ENCODE measurements at places on chromosomes 6 and 20. TPM values are rescaled to one million over a fixed set of nuclear protein-coding genes. Genes with fewer than 3 reads are reported as not detected.

GRCh38 chr6:113370508-113371502, 486.3 kb upstream of the MARCKS start:
- no peak for DNase-seq

The CRISP2 gene
- 0.82 TPM for total RNA-seq

- no peak for DNase-seq
Observed at GRCh38 chr20:10185741-10186558, 32.7 kb upstream of the SNAP25 start.

The BPIFA1 gene
- total RNA-seq: not detected

The SMPDL3A gene
- total RNA-seq: 13.0 TPM

DNA sequence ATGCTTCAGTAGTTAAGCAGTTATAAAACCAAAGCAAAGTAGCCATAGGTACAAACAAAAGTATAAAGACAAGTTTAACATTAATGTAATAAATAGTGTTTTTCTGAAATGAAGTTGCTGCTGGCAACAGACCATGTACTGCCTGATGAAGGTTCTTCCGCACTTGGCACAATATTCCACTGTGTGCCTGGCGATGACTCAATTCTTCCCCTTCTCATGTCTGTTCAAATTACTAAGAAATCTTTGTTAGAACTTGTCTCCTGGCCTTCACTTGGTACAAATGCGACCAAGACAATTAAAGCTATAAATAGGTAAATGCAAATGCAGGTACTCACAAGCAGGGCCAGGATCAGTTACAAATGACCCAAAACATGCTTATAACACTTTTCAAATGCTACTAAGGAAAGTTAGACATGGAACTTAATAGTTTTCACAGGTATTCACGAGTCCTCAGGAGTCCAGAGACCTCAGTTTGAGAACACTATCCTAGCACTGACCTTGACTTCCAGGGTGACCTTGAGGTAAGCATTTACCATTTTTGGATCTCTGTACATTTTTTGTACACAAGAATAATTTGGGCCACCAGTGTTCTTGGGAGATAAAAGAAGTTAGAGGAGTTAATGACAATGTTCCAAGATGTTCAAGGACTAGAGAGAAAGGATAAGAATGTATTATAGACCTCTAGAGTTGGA, 8.1 kb upstream of the DDR1 start:
- no peak for DNase-seq

DNA sequence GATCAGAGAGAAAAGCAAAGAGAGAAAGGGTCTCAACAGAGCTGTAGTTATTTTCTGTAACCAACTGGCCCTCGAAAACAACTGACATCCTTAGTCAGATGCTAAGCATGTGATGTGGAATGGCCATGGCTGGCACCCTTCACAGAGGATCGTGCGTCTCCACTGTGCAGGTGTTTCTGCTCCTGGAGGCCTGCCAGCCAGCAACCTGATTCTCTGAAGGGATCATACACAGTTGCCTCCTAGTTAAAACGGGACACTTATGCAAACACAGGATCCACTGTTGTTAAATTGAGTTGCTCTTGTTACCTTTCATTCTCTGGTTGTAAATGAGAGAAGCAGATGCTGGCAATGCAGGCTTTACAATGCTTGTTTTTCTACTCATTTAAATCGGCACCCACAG, 148.5 kb downstream of the HDGFL1 start:
- no peak for DNase-seq

- DNase-seq: no peak
Observed at GRCh38 chr20:42082611-42083010, 464.4 kb upstream of the CHD6 start.

GRCh38 chr6:74259981-74260380, 564.0 kb downstream of the CD109 start:
- no peak for DNase-seq

- DNase-seq: no peak
Observed at GRCh38 chr6:159092631-159093030, 47.8 kb upstream of the TAGAP start.

DNA sequence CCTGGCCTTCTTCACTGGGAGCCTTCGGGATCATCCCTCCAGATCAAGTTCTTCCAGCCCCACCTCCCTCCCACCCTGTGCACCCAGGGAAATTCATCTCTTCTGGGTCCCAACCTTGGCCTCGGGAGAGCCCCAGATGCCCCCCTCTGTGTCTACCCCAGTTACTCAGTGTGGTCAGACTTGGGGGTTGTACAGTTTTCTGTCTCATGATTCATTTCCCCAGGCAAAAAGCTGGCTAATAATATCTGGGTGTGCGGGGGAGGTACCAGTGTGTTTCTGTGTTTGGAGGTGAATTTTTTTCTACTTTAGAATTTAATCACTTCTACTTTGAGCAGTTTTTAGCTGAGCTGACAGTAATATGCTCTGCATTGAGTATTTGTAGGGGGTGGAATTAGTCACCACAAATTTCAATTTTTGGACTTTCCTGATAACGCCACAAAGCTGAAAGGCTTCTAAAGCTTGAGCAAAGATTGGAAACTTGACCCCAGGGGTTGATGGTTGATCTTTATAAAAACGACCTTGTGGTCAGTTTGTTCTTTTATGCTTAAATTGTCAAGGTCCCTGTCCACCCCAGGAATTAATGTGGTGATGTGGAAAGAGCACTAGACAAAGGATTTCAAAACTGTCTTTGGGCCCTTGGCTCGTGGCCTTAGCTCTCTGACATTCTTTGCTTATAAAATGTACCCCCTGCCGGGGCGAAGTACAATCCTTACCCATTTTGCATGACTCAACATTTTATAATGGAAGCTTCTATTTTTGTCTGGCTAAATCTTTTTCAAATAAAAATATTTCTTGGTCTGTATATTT, 284.7 kb upstream of the TAB2 start:
- no peak for DNase-seq

GRCh38 chr20:58045579-58045978, 182.9 kb downstream of the ANKRD60 start:
- no peak for DNase-seq

The EIF6 gene
- 71.7 TPM for total RNA-seq

DNA sequence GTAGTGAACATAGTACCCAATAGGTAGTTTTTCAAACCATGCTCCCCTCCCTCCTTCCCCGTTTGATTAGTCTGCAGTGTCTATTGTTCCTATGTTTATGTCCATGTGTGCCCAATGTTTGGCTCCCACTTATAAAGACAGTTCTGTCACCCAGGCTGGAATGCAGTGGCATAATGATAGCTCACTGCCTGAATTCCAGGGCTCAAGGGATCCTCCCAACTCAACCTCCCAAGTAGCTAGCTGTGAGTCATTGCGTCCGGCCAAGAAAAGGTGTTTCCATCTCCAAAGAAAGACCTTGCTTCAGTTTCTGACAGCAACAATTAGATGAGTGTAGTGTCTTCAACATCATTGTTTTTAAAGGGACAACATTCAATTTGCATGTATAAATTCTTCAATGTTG, 131.1 kb upstream of the CEP162 start:
- no peak for DNase-seq

The CTCFL gene
- total RNA-seq: not detected

The LBP gene
- total RNA-seq: not detected

GRCh38 chr20:48556956-48557355, 270.8 kb downstream of the PREX1 start:
- no peak for DNase-seq

DNA sequence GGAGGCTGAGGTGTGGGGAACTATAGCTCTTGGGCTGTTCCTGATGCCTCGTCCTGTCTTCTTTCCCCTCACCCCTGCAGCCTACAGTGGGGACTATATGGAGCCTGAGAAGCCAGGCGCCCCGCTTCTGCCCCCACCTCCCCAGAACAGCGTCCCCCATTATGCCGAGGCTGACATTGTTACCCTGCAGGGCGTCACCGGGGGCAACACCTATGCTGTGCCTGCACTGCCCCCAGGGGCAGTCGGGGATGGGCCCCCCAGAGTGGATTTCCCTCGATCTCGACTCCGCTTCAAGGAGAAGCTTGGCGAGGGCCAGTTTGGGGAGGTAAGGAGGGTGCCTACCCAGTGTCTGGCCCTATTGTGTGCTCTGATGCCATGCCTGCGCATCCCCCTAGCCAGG, 11.5 kb upstream of the GTF2H4 start:
- no peak for DNase-seq

DNA sequence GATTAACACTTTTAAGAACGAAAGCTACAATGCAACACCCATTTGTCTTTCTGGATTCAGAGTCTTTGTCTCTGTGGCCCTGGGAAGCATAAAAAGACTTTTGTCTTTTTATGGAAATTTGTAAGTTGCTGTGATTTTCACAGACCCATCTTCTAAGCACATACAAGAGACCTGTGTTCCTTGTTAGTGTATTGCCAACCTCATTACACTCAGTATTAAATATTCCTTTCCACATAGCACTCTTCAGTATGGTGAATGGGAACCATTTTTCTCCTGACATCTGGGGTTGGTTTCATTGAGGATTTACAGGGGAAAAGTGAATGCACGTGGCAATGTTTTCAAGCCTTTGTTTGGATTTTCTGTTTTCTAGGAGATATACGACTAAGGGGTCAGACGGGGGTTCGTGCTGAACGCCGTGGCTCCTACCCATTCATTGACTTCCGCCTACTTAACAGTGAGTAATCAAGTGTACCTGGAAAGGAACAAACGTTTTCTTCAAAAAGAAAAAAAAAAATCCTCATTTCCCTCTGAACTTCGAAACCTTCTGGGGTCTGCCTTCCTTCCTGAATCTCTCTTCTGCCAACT, 141.7 kb downstream of the MTFR2 start:
- DNase-seq: no peak

The PLN gene
- total RNA-seq: 0.82 TPM

The LY6G6C gene
- total RNA-seq: not detected

The AVP gene
- total RNA-seq: not detected

DNA sequence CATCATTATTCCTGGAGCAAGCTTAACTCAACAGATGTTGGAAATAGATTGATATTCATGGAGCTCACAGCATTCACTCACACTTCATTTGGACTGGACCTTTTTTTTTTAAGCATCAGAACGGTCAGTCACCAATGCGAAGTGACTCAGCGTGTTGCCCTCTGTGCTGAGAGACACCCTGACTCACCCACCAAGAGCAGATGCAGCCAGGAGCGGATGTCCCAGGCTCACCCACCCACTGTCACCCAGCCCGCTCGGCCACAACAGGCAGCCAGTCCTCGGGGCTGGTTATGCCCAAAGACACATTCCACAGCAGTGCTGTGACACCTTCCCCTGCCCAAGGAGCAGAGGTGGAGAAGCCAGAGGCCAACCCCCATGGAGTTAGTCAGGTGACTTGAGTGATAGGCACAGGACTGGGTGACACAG, 15.7 kb downstream of the RNASET2 start:
- DNase-seq: no peak

DNA sequence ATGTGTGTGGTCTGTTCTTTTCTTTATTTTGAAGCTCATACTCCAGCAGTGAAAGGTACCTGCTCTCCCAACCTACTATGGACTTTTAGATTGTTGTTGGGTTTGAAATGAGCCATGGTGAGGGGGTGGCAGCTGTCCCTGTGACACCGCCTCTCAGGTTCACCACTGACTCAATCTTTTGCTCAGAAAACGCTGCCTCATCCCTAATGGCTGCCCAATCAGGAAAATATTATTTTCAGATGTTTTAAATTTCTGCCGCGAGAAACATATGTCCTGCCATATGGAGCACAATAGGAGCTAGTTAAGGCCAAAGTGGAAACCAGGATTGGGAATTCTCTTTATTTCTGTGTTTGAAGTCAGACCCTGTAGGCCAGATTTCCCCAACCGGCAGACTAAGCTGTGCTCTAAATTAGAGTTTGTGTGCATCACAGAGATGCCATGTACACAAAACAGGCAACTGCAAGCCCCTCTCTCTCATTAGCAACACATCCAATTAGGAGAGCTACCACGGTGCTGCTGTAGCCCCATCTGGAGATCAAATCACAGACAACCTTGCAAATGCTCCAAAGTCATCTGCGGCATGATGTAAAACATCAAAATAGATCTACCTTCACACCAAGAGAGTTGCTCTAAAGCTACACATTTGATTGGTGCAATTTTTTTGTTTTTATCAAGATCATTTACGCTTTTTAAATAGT, 144.1 kb upstream of the BACH2 start:
- no peak for DNase-seq

The RIN2 gene
- 9.0 TPM for total RNA-seq

The TGM3 gene
- not detected for total RNA-seq

The GATA5 gene
- total RNA-seq: not detected

DNA sequence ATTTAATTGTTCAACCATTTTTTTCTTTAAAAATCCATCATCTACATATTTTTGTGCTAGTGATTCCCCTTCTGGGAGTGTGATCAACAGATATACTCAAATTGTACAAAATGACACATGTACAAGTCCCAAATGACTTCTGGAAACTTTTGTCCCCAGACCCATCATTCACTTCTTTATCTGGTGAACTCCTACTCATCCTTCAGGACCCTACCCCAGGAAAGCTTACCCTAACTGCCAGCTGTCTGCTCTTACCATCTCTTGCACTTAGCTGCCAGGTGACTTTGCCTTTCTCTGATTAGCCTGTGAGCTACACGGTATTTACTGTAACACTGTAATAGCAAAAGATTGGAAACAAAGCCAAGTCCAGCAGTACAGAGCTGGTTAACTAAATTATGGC, 55.3 kb downstream of the JPH2 start:
- no peak for DNase-seq

GRCh38 chr6:7675353-7675945, 50.5 kb upstream of the BMP6 start:
- DNase-seq: no peak
